Coronary artery (tissue), 2 donors: ENCODE measurements at places on chromosomes 12 and 14.
A peak's percentile ranks its signal among the peaks of the same experiment; 100 is the strongest.

- no peak for DNase-seq
These were observed 63.2 kb downstream of the ZNF664 start for GRCh38 chr12:124036171-124036598.

GRCh38 chr14:98886982-98887381 lies 385.0 kb downstream of the BCL11B start:
- no peak for DNase-seq

DNA sequence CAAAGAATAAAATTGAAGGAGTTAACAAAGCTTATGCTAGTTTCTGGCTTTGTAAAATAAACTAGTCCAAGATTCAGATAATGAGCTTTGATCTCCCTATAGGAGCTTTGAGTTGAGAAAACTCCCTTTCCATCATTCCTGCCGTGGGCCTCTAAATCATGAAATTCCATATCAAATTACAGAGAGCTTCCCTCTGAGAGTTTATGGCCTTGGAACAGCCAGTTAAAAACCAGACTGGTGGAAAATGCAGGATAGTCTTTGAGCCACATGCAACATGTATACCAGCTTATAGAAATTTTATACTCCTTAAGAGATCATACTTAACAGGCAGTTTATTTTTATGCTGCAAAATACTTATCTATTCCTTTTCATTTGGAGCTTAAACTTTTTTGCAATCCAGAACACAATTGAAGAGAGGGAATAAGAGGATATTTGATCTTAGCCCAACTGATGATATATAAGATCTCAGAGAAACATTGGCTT lies 175.8 kb upstream of the ATP2B1 start:
- DNase-seq = no peak

- DNase-seq = no peak
These were observed 1.7 kb downstream of the DHH start for GRCh38 chr12:49092816-49093406.

GRCh38 chr12:88590851-88591250 lies 10.6 kb upstream of the KITLG start:
- DNase-seq = no peak

- DNase-seq = no peak
These were observed 78.3 kb downstream of the AEBP2 start for GRCh38 chr12:19517583-19517982.

- DNase-seq = no peak
These were observed 50.8 kb upstream of the AP4S1 start for GRCh38 chr14:30974628-30975027.

GRCh38 chr14:105945896-105946295 lies 419.5 kb downstream of the TMEM121 start:
- DNase-seq = no peak

DNA sequence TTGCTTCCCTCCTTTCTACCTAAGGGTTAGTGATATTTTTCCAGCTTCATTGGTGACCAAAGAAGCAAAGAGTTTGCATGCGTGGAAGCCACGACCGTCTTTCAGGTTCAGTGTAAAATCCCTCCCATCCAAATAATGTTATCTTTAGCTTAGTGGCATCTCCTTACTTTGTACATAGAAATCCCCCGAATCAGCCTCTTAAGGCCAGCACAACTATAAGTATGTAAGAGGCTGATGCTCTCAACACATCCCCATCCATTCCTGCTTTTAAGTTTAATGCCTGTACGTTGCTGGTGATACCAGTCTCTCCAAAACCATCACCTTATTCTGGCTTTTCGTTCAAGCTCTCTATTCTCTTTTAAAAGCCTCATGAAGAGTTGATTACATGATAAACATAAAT lies 14.6 kb downstream of the CDKN1B start:
- no peak for DNase-seq

DNA sequence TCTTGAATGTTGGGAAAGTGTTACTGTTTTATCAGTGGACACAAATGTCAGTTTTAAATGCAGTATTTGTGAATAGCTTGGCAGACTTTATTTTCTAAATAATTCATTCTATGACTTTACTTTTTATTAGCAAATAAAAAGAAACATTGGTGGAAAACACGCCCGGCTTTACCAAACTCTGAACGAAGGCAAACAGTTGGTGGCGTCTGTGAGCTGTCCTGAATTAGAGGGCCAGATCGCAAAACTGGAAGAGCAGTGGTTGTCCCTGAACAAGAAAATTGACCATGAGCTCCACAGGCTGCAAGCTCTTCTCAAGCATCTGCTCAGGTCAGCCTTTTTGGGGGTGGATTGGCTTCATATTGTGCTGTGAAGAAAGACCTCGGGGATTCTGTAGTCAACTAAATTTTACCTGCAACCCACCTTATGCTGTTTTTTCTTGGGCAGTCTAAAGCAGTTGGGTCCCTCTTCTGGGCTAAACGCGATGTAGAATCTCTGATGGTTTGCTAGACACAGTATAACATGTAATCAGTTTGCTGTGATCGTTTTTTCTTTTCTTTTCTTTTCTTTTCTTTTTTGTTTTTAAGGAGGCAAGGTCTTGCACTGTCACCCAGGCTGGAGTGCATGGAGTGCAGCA lies 156.4 kb downstream of the ESR2 start:
- DNase-seq = no peak

DNA sequence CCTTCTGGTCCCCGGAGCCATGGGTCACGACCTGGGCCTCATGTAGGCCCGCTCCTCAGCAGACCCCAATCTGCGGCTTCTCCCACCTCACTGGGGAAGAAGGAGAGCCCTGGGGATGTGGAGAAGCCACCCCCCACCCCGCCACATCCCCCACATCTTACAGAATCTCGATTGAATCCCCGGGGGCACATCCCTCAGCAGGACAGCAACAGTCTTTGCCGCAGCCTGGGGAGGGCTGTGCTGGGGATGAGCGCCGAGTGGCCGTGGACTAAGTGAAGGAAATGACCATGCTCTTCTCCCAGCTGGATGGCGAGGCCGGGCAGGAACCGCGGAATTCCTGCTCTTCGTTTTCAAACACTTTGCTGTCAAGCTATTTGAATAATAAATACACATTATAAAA lies 169.0 kb upstream of the RTL1 start:
- DNase-seq = peak; percentile 45

GRCh38 chr12:6978188-6978587 lies 7.5 kb downstream of the EMG1 start:
- DNase-seq = no peak

- no peak for DNase-seq
These were observed 505 bp upstream of the HEBP1 start for GRCh38 chr12:13000616-13000924.

DNA sequence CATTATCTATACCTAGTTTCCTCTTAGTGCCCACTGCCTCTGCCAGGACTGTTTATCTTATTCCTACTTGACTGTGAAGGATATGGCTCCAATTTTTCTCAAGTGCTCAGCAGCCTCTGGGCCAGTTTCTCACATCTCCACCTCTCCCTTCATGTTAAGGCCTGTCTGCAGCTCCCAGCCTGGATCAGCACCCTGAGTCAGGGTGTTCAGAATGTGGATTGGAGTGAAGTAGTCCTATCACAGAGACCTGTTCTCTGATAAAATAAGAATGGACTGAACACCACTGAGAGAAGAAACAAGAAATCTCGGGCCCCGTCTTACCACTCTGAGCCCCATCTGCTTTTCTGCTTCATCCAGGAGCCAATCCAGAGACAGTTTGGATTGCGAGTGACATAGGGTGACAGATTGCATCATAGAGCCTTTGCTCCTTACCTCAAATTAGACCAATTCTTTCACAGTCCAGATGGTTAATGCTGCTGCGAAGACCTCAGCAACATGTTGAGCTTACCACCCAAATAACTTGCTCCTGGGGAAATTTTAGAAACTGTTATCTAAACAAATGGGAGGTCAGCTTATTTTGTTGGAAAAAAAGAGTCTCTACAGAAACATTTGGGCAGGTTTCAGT lies 473.1 kb downstream of the PDZRN4 start:
- DNase-seq = no peak

DNA sequence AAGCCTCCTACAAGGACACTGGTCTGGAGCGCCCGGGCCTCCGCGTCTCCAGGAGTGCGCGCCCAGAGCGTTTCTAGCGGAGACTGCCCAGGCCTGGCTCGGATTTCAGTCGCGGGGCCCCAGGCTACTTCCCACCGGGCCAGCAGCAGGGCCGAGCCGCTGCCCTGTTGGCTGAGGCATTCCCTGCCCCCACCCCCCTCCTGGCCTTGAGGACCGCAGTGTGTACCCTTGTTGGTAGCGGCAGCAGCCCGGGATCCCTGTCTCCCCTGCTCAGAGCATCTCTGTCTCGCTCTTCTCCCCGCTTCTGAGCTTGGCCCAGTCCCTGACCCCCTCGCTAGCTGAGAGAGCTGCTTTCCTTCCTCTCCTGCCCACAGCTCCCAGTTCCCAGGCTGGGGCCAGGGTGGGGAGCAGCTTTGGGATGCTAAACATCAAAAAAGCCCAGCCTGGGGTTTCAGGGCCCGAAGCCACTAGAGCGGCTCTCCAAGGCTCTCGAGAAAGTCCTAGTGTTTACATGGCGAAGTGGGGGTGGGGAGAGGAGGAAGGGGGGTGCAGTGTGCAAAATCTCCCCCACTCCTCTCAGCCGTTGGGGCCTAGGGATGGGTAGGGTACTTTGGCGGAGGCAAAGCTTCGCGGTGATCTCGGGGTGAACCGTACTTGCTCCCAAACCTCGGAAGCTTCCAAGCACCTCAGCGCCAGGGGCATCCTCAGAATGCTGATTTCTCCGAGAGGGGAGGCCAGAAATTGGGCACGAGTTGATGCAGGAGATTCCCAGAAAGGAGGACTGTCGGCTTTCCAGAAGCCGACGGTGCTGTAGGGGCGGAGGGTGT lies 6.4 kb downstream of the NKX2-1 start:
- no peak for DNase-seq

GRCh38 chr14:65941091-65941490 lies 528.6 kb downstream of the FUT8 start:
- no peak for DNase-seq

GRCh38 chr12:92362785-92363184 lies 217.1 kb upstream of the BTG1 start:
- DNase-seq = no peak

DNA sequence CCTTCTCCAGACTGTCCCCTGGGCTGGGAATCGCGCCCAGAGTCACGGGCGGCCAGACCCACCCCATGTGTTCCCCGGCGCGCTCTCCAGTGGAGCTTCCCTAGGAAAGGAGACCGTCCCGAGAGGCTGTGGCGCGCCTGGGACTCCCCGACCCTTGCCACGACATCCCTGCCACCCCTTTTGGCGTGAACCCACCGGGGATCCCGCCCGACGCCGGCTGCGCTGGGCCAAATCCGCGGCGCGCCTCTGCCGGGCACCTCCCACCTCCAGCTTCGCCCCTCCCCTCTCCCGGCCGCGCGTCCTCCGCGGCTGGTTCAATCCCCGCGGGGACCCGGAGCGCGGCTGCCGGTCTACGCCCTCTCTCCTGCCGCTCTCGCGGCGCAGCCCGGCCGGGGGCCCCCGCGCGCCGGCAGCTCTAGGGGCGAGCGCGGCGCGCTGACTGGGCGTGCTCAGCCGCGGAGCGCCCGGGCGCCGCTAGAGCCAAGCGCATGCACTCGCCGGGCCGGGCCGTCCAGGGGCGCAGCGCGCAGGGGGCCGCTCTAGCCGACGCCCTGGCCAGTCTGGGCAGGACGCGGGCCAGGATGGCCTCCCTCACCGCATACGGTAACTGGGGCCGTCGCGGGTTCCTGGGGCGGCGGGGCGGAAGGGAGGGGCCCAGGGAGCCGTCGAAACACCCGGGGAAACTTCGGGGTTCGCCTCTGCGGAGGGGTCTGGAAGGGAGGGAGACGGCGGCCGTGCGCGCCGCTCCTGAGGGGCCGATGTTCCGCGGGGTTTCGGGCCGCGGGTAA lies 77.4 kb upstream of the ANO4 start:
- no peak for DNase-seq

DNA sequence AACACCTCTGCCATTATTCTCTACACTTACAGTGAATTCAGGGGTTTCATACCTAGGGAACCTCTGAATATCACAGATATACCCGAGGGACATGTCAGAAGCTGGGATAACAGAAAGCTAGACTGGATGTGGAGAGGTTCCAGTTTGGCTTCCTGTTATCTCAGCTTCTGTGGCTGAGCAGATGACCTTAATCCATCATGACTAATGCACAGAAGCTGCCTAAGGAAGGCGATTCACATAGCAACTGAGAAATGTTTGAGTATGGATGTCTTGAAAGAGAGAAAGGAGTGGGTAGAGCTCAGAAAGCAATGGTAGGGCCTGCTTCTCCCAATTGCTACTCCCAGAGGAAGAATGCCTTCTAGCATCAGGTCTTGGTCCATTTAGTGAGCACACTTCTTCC lies 187.6 kb downstream of the RMST start:
- DNase-seq = no peak

GRCh38 chr12:25694072-25694471 lies 141.0 kb upstream of the LMNTD1 start:
- no peak for DNase-seq

DNA sequence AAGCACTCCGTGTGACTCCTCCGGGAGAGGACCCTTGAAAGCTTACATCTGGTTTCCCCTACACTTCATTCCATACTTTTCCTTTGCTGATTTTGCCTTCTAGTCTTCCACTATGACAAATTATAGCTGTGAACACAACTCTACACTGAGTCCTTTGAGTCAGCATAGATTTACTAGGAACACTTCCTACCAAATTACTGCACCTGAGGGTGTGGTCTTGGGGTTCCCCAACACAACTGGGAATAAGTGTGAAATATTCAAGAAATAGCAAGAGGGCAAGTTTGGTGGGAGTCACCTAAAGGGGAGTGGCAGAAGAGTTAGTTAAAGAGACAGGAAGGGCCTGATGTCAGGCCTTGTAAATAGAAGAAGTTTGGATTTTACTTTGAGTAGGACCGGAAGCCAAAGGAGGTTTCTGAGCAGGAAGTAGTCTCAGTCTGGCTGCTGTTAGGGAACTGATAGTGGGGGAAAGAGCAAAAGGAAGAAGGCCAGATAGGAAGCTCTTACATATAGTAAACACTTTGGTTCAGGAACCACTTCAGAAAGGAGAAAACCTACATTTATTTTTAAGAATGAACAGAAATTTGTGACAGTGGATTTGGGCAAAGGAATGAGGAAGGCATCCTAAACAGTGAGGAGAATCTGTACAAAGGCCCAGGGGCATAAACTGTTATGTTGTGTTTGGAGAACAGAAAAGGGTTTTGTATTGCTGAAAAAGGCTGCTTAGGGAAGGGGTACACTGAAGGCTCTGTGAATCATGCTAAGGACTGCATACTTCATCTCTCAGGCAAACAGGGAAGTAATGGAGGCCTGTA lies 14.2 kb downstream of the SEL1L start:
- DNase-seq = no peak

GRCh38 chr12:49809906-49810389 lies 18.3 kb downstream of the NCKAP5L start:
- no peak for DNase-seq
